ENCODE measurements at places on chromosomes 2 and 18.

DNA sequence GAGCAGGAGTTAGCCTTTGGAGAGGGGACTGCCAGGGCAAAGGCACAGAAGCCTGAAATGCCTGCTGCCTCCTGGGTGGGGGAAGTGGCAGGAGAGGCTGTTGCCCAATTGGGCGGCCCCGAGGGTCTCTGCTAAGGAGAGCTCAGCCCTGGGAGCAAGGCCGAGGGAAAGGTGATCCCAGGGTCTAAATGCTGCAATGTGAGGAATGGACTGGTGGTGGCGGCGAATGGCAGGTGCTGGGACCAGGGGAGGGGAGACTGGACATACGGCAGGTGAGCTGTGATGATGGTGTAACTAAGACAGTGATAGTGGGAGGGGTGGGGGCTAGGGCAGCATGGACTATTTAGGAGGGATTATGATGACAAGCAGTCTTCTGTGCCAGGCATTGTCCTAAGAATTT is 104.0 kb downstream of the DYSF start:
- no peak for DNase-seq

- no peak for DNase-seq
These were observed 45.8 kb upstream of the CDKL4 start for GRCh38 chr2:39289609-39290008.

- no peak for DNase-seq
These were observed 5.7 kb upstream of the SNED1 start for GRCh38 chr2:240992572-240993291.

GRCh38 chr2:54122939-54123338 is 7.5 kb downstream of the ACYP2 start:
- DNase-seq = no peak

GRCh38 chr18:37889963-37890362 is 324.4 kb upstream of the CELF4 start:
- no peak for DNase-seq

- DNase-seq = no peak
These were observed 157.9 kb downstream of the LRRC30 start for GRCh38 chr18:7388741-7389140.

- no peak for DNase-seq
These were observed 311.9 kb downstream of the GBX2 start for GRCh38 chr2:235856151-235856854.

DNA sequence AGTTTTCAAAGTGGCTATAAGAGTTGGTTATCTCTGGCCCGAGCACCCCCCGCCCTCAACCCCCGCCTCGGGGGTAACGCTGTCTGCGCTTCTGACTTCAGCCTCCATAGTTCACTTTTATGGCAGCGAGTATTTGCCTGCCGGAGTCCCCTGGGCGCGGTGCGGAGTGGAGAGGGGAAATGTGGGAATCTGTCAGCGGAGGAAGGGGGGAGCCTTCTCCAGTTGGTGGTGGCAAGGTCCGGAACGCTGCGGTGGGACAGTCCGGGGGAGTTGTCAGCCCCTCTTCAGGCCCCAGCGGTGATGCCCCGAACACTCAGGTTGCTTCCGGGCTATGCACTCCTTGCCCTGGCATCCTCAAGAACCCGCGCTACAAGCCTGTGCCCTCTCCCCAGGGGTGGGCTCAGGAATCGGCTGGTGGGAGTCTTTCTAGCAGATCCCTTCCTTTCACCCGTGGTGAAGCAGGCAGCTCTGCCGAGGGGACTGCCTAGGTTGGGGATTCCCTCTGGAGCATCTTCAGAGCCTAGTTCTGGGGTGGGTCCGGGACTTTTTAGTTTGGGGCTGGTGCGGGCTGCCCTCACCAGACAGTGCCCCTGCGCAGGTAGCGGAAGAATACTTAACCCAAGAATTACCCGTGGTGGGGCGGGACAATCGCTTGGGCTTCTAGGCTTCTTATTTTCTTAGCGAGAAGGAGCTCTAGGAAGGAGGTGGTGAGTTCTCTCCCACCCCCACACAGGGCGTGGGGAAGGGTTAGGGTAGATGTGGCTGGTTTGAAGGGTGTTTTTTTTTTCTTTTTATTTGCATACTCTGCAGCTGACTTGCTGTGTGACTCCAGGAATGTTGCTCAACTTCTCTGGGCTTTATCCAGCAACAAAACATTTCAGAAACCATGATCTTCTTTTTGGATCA is 1.6 kb downstream of the ATOH8 start:
- no peak for DNase-seq

DNA sequence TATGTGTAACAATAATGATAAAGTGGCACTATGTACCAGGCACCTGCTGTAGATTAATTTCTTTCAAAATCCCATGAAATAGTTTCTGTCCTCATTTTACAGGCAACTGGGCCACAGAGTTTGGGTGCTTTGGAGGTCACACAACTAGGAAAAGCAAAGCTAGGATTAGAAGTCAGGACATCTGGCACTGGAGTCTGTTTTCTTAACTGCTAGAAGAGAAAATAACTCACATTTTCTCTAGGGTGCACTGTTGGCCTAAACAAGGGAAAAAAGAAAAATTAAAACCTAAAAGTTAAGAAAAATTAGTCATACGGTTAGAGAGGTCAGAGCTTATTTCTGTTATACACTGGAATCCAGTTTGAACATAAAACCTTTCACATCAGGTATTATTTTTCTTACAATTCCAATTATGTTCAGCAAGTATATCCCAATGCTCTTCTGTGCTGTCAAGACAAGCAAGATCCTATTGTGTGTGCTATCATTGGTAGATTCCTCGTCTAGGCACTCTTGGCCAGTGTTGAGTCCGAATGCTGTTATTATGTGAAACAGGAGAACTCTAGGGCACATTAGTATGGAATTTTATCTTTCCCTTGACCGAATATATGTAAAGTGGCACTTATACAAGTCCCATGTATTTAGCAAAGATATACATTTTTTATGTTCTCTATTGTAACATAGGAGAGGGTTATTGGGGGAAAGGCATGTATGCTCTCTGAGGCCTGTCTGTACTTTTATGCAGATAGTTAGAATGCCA is 1.5 kb upstream of the OSGEPL1 start:
- DNase-seq = no peak

- DNase-seq = no peak
These were observed 154.7 kb upstream of the LYPD1 start for GRCh38 chr2:132824716-132825115.

DNA sequence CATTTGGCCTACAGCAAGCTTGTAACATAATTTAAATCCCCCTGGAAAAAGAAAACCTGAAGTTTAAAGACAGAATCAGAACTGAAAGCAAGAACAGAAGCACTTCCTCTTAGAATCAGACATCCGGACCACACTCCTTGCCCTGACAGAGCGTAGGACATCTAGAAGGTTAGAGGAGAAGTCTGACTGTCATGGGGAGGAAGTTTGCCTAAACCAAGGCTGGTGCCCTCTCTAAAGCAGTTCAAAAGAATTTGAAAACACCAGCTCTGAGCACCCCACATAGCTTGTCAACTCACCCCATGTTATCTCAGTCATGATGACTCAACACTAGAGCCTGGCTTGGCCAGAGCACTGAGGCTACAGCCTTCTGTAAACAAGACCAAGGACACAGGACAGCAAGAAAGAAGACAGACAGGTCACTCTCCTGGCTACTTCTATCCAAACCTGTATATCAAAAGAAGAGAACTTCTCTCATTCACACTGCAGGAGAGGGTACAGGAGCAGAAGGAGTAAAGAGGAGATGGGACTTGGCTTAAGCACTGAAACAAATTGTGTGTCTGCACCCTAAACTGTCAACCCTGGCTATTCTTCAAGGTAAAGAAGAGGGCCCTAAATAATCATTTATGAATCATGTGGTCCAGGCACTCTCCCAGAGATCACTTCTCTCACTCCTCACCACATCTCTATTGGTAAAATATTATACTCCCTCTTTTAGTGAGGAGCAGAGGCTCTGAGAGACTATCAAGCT is 198.6 kb downstream of the MEMO1 start:
- DNase-seq = no peak

DNA sequence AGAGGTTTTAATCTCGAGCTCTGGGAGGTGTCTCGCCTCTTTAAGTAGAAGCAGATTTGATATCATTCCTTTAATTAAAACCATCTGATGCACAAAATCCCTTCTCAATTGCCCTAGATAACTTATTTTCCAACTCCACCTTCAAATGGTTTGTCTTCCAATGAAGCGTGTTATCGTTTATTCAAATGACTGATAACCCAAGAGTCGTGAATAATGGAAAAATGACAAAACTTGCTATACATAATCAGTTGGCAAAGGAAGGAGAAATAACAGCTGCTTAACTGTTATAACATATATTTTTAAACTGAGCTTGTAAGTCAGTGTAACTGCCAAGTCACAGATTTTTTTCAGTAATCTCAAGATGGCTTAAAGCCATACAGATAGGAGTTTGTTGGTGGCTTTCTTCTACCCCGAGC is 144.6 kb downstream of the QPCT start:
- DNase-seq = no peak

DNA sequence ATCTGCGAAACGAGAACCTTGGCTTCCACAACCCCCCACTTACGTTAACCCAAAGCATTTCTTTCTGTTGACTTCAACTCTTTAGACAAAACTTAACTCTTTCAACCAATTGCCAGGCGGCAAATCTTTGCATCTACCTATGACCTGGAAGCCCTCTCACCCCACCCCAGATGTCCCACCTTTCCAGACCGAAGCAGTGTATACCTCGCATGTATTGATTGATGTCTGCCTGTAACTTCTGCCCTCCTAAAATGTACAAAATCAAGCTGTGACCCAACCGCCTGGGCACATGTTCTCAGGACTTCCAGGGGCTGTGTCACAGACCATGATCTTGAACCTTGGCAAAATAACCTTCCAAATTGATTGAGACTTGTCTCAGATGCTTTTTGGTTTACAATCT is 12.3 kb downstream of the AQP12B start:
- DNase-seq = no peak

- DNase-seq = no peak
These were observed 17.6 kb upstream of the PPP4R1 start for GRCh38 chr18:9631814-9632496.

- DNase-seq = peak; percentile 76
These were observed 88.8 kb downstream of the VIT start for GRCh38 chr2:36785179-36785795.

- DNase-seq = no peak
These were observed 43.2 kb upstream of the SOS1 start for GRCh38 chr2:39164089-39164488.

DNA sequence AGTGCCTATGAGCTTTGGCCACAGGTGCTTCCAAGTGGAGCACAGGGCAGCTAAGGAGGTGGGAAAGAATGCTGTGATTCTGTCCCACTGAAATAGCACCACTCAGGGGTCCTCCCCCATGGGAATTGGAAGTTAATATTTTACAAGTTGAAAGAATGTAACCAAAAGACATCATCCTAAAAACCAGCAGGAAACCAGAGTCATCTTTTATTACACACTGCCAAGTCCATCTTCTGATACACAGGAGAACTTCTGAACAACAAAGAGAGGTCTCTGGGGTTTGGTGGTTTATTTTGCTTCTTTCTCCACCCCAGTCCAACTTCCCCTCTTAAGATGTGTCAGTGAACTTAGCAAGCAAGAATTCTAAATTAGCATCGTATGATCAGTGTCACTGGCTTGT is 47.7 kb downstream of the COLEC12 start:
- no peak for DNase-seq

GRCh38 chr2:54663424-54664030 is 59.9 kb upstream of the EML6 start:
- no peak for DNase-seq

DNA sequence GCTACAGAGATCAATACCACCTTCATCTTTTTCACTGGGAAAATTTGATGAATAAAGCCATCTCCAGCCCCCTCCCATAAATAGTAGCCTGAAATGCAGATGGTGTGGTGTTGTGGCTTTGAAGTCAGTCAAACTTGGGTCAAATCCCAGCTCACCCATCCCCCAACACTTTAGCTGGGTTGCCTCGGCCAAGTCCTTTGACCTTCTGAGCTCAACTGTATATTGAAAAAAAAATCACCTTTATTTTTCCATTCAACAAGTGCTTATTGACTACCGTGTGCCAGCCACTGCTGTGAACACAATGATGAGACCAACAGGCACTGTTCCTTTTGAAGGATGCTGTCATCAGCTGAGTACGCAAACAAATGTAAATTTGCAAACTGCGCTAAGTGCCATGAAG is 35.1 kb upstream of the NTSR2 start:
- DNase-seq = no peak

DNA sequence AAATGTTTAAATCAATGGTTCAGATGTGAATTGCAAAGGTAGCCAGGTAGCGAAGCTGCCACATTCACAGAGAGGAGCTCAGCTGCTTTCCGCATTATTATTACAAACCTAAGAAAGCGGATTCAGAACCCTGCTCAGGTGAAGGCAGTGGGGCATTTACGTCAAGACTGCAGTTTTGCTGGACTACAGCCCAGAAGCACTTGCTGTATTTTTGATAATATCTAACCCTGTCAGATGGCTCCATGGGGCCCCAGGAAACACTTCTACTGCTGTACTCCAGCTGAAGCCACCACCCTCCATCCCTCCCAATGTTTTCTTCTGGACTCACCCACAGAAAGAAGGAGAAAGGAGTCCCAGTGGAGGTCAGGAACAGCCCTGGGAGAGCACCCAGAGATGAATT is 96.9 kb downstream of the TPO start:
- no peak for DNase-seq

DNA sequence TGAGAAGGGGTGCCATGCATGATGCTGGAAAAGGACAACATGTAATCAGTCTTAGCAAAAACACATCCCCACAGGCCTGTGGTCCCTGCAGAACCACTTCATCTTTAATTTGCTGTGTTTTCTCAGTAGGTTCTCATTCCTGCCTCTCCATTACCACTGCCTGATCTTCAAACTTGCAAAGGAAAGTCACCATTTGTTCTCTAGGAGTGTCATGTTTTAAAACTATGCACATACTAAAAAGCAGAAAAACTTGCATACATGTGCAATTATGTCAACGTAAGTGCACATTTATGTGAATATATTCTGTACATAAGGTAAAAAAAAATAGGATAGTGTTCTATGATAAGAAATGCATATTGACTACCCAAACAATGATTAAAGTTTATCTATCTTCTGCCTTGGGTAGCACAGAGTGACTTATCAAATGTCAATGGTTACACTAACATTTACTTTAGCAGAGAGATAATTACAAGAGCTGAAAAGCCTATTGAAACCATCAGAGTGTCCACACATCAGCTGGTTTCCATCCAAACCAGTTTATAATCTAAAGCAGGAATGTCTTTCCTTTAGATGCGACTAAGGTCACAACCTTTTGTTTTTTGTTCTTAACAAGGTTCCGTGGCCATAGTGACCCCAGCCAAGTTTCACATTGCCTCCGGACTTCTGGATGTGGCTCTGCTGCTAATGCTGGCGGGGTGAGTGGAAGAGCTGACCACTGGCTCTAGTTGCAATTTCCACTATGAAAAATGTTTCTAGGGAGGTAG is 58.7 kb upstream of the RMDN2 start:
- DNase-seq = no peak

Measured in HEK293T (cell line).